ENCODE measurements at places on chromosomes 3 and 15.

GRCh38 chr3:41507336-41508062 is 308.2 kb downstream of the CTNNB1 start:
- DNase-seq: no peak

- no peak for DNase-seq
These were observed 97.9 kb upstream of the C3orf80 start for GRCh38 chr3:160127308-160127707.

GRCh38 chr3:15659254-15659975 is 57.9 kb downstream of the BTD start:
- DNase-seq: no peak

GRCh38 chr3:3599016-3599415 is 200.2 kb upstream of the LRRN1 start:
- no peak for DNase-seq

Data from GOT3 (cell line).